DMS153 (cell line): ENCODE measurements at places on chromosomes 2 and 18.

GRCh38 chr2:46716927-46717326 is 198.7 kb downstream of the MCFD2 start:
- no peak for DNase-seq

- peak; percentile 10 for DNase-seq
These were observed 4.4 kb downstream of the ADCYAP1 start for GRCh38 chr18:908758-909724.

- no peak for DNase-seq
These were observed 123.3 kb downstream of the LTBP1 start for GRCh38 chr2:33069894-33070651.

DNA sequence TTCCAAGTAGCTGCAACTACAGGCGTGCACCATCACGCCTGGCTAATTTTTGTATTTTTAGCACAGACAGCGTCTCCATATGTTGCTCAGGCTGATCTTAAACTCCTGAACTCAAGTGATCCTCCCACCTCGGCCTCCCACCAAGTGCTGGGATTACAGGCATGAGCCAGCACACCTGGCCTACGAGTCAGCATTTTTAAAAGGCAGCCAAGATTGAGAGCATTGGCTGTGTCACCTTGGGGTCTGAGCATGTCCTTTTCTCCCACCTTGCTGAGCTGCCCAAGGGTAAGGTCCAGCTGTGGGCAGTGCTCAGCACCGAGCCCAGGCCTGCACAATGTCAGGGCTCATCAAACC is 142.8 kb upstream of the LMAN1 start:
- DNase-seq, result no peak

DNA sequence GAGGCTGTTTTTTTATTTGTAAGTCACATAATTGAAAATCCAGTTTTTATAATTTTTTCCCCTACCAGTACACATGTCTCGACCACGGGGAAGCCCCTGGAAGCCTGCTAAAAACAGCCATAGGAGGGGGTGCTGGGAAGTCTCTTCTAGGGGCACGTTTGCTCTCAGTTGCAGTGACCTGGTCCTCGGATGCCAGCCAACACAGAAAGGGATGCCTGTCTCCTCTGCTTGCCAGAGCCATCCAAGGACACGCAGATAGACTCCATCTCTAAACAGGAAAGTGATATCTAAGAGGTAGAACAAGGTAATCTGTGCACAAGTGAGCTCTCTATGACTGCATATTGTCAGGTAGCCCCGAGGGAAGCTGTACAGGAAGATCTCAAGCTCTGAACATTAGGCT is 255.8 kb downstream of the SETBP1 start:
- no peak for DNase-seq

- no peak for DNase-seq
These were observed 14.9 kb downstream of the DPP4 start for GRCh38 chr2:162058973-162059668.

DNA sequence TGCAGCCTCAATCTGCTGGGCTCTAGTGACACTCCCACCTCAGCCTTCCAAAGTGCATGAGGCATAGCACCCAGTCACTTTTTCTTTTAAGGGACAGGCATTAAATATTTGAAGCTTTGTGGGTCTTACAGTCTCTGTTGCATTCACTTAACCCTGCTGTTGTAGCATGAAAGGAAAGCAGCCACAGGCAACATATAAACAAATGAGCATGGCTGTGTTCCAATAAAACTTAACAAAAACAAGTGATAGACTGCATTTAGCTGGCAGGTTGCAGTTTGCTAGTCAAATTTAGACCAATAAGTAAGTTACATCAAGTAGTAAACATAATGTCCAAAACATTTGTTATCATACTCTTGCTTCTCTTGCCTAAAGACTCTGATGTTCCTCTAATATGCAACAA is 297.3 kb upstream of the MMADHC start:
- no peak for DNase-seq

- no peak for DNase-seq
These were observed 2.3 kb downstream of the GPR155 start for GRCh38 chr2:174484573-174484972.

DNA sequence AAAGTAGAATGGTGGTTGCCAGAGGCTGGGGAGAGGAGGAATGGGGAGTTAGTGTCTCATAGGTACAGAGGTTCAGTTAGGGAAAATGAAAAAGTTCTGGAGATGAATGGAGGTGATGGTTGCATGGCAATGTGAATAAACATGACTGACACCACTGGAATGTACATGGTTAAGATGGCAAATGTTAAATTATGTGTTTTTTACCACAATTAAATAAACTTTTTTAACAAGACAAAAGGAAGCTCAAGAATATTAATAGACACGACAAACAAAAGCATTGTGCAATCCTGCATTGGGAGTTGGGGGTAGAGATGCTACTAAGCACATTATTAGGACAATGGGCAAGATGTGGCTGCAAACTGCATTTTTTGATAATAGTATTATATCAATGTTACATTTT is 147.7 kb downstream of the TWIST2 start:
- no peak for DNase-seq

- no peak for DNase-seq
These were observed 33.4 kb downstream of the MFSD6 start for GRCh38 chr2:190441564-190441963.

DNA sequence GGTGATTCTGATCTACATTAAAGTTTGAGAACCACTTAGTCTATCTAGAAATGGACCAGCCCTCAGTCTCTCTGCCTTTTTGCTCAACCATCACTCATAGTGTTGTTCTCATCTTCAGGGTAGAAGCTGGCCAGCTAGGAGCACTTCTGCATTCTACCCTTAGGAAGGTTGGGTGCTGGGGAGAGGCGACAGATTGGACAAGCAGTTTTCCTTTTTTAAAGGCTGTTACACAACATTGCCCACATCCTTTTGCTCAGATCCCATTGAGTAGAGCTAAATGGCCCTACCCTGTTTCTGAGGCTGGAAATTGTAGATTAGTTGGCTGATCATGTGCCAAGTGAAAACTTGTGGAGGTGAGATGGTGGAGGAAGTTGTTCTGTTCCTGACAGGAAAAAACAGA is 35.6 kb downstream of the OSBPL6 start:
- DNase-seq, result no peak

- no peak for DNase-seq
These were observed 2.2 kb upstream of the POLR2D start for GRCh38 chr2:127860130-127860529.

DNA sequence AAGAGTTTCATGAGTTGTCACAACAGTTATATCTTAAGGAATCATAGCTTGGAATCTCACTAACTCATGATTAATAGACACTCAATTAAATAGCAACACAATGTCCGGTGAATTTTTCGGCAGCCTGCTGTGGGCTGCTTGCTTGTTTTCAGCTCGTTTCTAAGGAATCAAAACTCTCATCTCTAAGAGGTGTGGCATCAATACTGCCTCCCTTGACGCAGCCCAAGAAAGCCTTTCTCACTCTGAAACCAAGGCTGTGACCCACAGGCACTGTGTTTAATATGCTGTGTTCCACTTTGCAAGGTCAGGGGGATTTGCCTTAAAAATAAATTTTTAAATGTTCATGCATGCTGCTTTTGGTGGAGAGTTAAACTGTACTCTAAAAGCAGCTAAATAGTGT is 5.4 kb downstream of the DCC start:
- no peak for DNase-seq

GRCh38 chr18:26086959-26087358 is 3.5 kb downstream of the SS18 start:
- DNase-seq, result no peak

DNA sequence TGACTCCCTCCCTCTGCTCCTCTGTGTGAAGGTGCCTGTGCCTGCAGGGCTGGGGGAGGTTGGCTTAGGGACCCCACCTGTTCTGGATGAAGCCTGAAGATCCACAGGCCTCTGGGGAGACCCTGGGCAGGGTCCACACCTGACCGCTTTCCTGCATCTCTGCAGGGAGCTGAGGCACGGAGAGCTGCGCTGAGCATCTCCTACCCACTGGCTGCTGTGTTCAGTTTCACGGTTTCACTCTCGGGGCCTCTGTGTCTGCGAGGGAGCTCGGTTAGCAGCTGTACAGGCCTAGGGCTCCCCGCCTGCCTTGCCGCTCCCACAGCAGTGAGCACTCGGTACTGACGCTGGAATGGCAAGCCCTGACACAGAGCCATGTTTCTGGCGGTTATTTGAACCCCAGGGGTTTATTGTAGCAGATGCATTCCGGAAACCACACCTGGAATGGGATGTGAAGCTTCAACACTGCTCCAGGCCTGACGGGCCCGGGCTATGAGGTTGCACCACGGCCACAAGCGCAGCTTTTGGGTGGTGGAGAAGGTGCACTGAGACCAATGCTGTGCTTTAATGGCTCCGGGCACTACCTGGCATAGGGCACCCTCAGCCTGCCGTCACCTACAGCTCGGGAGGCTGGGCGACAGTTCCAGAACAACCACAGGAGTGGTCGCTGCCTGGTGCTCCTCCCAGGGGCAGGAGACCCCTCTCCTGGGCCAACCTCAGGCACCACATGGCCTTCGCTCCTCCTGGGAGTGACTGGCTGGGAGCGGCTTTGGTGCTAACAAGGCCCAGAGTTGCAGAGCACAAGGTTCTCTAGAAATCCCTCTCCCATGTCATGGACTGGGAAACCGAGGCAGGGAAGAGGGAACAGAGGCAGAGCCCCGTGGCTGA is 257.9 kb downstream of the NDUFA10 start:
- no peak for DNase-seq

DNA sequence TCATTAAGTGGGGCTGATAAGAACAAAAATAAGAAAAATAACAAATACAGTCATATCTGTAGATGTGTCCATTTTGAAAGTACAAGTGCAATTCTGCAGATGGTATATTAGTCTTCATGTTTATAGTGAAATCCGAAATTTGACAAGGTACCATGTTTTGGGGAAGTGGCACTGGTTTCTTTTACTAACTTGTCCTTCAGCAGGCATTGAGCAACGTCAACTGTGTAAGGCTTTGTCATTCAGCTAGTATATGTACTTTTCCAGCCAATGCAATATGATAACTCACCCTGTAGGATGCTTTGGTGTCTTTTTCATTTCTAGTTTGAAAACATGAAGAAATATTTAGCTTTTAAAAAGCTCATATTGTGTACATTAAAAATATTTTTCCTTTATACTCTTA is 139.9 kb downstream of the MCFD2 start:
- no peak for DNase-seq

- DNase-seq, result no peak
These were observed 98.9 kb upstream of the GLS start for GRCh38 chr2:190781604-190782198.

DNA sequence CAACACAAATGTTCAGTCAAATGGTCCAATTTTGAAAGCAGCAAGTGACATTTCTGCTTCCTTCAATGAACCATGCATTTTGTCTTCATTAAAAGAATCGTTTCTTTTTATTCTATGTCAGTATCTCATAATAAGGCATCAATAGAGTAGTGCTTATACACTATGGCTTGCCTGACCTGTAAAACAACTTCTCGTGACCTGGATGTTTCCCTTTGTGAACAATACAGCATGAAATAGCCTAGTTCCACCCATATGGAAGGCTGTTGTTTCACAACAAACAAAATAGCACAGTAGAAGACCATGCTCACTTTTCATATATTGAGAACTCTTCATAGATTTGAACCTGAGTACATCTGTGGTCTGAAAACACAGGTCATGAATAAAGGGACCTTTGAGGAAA is 104.3 kb upstream of the PIK3C3 start:
- DNase-seq, result no peak

DNA sequence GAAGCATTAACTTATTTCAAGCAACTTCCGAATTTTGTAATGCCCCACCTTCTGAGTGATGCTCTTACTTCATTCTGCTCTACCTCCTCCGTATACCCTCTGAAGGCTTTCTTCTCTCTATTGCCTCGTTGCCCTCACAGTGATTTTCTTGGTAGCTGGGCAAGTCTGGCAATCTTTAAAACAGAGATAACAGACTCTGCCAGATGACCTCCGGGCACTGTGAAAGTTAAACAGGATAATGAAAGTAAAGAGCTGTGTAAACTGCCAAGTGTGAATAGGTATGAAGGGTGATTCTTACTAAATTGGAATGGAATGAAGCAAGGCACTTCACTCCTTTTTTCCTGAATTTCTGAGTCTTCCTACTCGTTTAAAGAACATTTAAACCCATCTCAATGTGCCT is 207.3 kb upstream of the GYPC start:
- no peak for DNase-seq

GRCh38 chr2:74206180-74206688 is 7.8 kb downstream of the MTHFD2 start:
- DNase-seq, result no peak

GRCh38 chr2:29262681-29263260 is 147.6 kb downstream of the CLIP4 start:
- DNase-seq, result peak; percentile 52

DNA sequence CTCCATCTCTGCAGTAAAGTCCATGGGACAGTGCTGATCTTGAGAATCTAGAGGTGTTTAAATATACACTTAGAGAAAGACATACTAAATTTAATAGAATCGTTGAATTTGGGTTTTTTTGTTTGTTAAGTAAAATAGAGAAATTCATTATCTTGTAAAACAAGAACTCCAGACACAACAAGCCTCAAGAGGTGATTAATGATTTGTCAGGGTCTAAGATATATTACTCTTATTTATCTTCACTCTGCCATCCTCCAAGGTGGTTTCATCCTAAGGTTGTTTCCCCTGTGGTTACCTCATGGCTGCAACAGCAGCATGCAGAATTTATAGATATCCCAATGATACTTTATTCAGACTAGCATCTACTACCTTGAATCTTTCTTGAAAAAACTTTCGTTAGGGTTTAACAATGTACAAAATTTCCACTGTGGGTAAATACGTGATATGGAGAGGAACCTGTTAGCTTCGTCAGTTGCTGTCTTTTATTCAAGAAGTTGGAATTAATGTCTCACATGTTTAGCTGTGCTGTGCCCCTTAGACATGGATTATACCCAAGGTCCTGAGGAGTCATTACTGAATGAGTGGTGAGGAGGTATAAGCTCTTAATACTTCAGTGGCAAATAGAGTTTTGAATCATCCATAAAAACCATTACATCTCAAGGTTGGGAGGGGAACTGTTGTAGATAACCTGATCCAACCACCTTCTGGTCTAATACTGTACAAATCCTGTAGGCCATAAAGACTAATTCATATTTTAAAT is 128.0 kb downstream of the GPD2 start:
- no peak for DNase-seq

- no peak for DNase-seq
These were observed 61.3 kb downstream of the NUP35 start for GRCh38 chr2:183185534-183185933.

- DNase-seq, result no peak
These were observed 85.6 kb upstream of the ST3GAL5 start for GRCh38 chr2:85974390-85974789.

GRCh38 chr2:33275689-33276444 is 200.6 kb upstream of the RASGRP3 start:
- DNase-seq, result no peak

- DNase-seq, result peak; percentile 77
These were observed 1775.5 kb upstream of the CELF4 start for GRCh38 chr18:39341129-39341528.

DNA sequence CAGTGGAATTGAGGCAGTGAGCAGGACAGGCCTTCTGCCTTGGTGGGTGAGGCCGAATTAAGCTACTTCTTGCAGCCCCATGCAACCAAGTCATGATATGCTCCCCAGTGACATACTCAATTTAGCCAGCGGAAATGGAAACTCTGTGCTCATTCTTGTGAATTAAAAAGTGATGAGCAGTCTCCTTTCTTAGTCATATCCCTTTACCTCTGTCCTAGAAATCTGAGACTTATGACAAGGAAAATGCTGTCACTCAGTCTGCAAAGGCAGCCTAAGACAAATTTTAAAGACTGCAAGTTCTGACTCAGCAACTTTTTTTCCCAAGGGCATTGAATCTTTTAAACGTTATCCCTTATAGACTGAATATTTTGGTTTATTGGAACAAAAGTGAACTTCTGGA is 218.2 kb downstream of the SH3BP4 start:
- no peak for DNase-seq

- DNase-seq, result no peak
These were observed 16.1 kb downstream of the ADAM17 start for GRCh38 chr2:9539531-9539930.
